SJSA1 (cell line): ENCODE measurements at places on chromosomes 1 and 21. TPM values are rescaled to one million over a fixed set of nuclear protein-coding genes. Genes with fewer than 3 reads are reported as not detected.

The OVAAL gene
- total RNA-seq: not detected in 2 replicates

The CFAP141 gene
- total RNA-seq: not detected in 2 replicates

The KRTAP19-2 gene
- not detected in 2 replicates for total RNA-seq

The BGLAP gene
- total RNA-seq: not detected in 2 replicates

The ALPL gene
- 269 and 410 TPM in 2 replicates for total RNA-seq

The NUP210L gene
- not detected in 2 replicates for total RNA-seq

The LCE3D gene
- not detected in 2 replicates for total RNA-seq

The CFAP45 gene
- total RNA-seq: 0.61 TPM in 1 of 2 replicates, not detected in the other

The LYPLA2 gene
- 42.4 and 46.6 TPM in 2 replicates for total RNA-seq

The KISS1 gene
- total RNA-seq: 190 and 222 TPM in 2 replicates

The NOS1AP gene
- 0.16 TPM in 1 of 2 replicates, not detected in the other for total RNA-seq

The KRTAP13-2 gene
- total RNA-seq: not detected in 2 replicates
